ENCODE measurements at places on chromosomes 13 and 19. TPM values are rescaled to one million over a fixed set of nuclear protein-coding genes. Genes with fewer than 3 reads are reported as not detected.
A peak's percentile ranks its signal among the peaks of the same experiment; 100 is the strongest.

RYR1 gene
- 1.4 TPM for total RNA-seq

ANGPTL4 gene
- not detected for total RNA-seq

ZNF888 gene
- total RNA-seq: 11.3 TPM

TIMM29 gene
- 27.3 TPM for total RNA-seq

CABP5 gene
- total RNA-seq: not detected

CTU1 gene
- total RNA-seq: 8.3 TPM

WTIP gene
- total RNA-seq: 1.5 TPM

PSPN gene
- total RNA-seq: 2.9 TPM

- no peak for DNase-seq
Observed at GRCh38 chr19:3469638-3470499, 10.5 kb downstream of the SMIM24 start.

DNA sequence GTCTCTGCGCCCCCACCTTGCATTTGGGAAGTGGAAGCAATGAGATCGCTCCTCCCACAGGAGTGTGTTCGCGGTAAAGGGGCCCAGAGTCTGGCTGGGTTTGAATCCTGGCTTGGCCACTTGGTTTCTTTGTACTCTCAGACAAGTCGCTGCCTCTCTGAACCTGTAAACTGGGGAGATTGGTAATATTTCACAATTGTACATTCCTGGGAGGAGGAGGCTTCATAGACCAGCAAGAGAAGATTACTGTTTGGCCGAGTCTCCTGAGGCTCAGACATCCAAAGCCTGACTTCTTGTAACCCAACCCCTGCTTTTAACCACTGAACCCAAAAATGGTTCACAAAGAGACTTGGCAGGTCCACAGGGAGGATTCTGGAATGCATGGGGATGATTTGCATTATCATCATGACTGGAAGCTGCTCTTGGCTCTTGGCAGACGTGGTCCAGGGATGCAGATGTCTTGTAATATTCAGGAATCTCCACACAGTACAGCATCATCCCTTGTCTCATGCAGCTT, 13.6 kb upstream of the STRN4 start:
- DNase-seq: no peak

DNA sequence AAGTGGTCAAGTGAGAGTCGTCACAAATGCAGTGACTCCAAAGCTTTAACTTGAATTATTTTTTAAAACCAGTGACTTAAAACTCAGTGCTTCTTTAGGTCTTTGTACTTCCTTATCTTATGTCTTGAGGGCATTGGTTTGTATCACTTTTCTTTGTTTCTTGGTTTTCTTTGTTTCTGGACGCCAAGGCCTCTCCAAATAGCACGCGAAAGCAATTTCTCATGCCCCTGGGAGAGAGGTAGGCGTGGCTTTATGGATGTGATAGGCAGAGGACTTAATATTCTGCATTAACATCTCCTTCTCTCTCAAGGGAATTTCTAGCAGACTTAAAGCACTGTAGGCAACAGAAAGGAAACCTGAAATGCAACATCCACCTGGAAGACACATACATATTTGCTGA, 20.6 kb downstream of the UBE2L5 start:
- peak; percentile 89 for DNase-seq

DNA sequence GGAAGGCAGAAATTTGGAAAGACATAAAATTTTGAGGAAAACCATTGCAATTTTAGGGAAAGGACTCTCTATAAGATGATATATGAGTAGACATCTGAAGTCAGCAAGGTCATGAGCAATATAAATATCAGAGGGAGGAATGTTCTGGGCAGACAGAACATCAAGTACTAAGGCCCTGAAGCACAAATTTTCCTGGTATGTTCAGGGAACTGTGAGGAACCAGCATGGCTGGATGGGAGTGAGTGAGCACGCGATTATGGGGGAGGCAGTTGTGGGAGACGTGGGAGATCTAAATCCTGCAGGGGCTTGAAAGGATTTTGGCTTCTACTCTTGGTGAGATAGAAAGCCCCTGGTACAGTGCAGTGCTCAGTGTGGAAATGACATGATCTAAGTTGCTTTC, 112.0 kb downstream of the TBC1D4 start:
- DNase-seq: no peak

DNA sequence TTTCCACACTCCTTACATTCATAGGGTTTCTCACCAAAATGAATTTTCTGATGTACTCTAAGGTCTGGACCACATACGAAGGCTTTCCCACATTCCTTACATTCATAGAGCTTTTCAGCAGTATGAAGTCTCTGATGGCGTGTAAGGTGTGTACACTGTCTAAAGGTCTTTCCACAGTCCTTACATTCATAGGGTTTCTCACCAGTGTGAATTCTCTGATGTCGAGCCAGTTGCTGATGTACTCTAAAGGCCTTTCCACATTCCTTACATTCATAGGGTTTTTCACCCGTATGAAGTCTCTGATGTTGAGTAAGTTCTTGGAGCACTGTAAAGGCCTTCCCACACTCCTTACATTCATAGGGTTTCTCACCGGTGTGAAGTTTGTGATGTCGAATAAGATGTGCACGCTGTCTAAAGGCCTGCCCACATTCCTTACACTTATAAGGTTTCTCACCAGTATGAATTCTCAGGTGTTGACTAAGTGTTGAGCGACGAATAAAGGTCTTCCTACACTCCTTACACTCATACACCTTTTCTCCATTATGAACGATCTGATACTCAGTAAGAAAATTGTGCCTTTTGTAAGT, 38.1 kb downstream of the ZFP14 start:
- no peak for DNase-seq

- DNase-seq: no peak
Observed at GRCh38 chr19:40705362-40705651, 11.4 kb downstream of the COQ8B start.

DNA sequence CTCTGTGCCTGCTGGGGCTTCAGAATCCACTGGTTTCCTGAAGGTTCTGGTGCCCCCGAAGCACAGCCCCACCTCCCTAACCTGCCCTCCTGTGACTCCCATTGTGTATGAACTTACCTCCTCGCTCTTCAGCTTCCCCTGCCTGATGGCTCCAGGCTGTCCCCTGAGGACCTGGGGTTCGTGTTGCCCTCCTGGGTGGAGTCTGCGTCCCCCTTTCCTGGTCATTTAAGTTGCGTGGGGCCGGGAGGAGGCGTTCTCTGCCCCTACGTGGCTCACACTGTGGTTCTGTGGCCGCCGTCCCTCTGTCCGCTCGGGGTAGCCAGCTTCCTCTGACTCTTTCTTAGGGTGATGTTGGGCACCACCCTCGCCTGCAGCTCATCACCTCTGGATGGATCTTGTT, 13.9 kb downstream of the TFDP1 start:
- DNase-seq: no peak

- DNase-seq: no peak
Observed at GRCh38 chr13:59452189-59452890, 711.4 kb downstream of the DIAPH3 start.

DNA sequence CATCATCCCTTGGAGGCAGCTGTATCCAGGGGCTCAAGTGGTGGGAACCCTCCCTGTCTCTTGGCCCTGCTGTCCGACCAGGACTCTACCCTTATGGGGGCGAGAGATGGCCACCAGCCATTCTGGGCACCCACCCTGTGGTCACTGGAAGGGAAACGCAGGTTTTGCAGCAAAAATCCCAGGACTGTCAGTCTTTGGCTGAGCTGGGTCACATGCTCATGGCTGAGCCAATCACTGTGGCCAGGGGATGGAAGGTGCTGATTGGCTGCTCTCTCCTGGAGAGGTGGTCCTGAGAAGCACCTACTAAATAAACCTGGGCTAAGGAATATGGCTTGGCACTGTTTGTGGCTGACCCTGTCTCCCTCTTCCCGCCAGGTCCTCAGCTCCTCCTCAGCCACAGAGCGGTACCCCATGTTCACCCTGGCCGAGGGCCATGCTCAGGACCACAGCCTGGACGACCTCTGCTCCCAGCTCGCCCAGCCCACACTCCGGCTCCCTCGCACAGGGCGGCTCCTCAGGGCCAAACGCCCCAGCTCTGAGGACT, 8.9 kb downstream of the ATG4D start:
- DNase-seq: peak; percentile 65

- DNase-seq: no peak
Observed at GRCh38 chr13:76813891-76814290, 72.3 kb downstream of the KCTD12 start.

DNA sequence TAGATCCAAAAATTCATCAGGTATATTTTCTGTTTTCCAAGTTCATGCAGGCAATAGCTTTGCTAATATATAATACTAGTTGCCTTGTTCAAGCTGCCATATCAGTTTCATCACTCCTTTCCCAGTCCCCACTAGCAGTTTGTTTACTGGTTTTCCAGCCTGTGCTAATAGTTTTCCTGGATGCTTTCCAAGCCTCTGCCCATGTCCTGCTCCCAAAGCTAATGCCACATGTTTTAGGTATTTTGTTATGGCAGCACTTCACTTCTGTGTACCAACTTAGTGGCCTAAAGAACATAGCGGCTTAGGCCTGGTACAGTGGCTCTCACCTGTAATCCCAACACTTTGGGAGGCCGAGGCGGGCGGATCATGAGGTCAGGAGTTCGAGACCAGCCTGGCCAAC, 28.1 kb upstream of the ZNF527 start:
- DNase-seq: no peak

DNA sequence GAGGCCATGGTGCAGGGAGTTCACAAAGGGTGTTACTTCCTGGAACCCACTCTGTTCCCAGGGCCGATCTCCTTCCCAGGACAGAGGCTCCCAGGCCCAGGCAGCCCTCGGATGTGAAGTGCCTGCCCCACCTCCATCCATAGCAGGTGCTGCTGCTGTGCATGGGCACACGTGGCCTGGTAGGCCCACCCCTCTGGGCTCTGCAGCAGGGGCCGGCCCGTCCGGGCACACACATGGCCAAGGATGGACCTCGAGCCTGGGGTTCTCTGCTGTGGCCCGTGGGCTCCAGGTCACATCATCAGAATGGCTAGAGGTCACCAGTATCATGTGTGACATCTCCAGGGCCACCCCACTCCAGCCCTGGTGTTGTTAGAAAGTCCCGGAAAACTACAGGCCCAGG, 71.8 kb downstream of the GADD45B start:
- no peak for DNase-seq

GRCh38 chr19:2631213-2631821, 71.2 kb downstream of the GNG7 start:
- DNase-seq: peak; percentile 81

- no peak for DNase-seq
Observed at GRCh38 chr13:76668716-76669115, 217.5 kb downstream of the KCTD12 start.

GRCh38 chr19:10104665-10105508, 1.3 kb upstream of the PPAN start:
- peak; percentile 74 for DNase-seq

GRCh38 chr19:33638167-33639034, 16.6 kb downstream of the CHST8 start:
- no peak for DNase-seq

Data from OCI-LY7 (cell line).